ENCODE measurements at places on chromosomes 12 and 14. TPM values are rescaled to one million over a fixed set of nuclear protein-coding genes. Genes with fewer than 3 reads are reported as not detected.

The WSCD2 gene
- total RNA-seq = under 0.01 TPM

The SSPN gene
- total RNA-seq = 0.33 TPM

GRCh38 chr12:2256453-2256852, 203.7 kb downstream of the CACNA1C start:
- no peak for DNase-seq
- no peak overlapping the region for H3K4me3 ChIP-seq
- H3K27me3 ChIP-seq = no peaks in the 10 kb centered on the region
- no peaks in the 10 kb centered on the region for H3K4me1 ChIP-seq
- no peak overlapping the region for H3K27ac ChIP-seq

DNA sequence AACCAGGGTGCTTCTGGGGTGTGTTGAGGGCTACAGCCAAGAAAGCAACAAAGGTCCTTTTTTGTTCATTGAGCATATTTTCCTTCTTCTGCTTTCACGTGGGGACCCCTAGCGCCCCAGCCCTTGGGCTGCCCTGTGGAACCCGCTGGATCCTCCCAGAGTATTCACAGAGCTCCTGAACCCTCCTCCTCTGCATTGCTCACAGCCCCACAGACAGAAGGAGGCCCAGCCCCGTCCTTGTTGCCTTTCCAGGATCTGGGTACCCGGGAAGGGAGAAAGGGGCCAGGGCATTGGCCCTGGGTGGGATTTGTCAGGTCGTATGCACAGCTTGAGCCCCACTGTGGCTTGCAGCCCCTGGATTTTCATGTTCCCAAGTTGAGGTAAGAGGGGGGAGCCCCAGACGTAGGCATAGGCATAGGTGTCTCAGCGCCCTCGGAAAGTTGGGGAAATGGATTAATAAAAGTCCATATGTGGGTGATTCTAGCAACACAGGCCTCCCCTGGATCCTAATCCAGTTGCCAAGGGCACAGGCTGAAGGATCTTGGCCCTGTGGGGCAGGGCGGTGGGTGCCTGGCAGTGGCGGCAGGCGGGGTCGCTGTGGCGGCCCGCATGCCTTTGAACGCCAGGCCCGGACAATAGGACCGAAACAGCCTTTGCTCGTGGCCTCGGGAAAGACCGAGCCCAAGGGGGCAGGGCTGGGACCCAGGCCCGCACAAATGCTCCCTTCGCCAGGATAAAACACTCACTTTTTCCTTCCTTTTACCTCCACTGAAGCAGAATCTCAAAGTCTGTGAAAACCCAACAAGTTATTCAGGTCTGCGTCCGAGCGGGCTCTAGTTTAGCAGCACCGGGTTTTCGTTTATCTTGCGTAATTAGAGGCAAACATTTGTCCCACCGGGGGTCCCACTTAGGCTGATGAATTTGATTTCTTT, 3.0 kb upstream of the HOXC10 start:
- no peak for DNase-seq
- no peak overlapping the region for H3K4me3 ChIP-seq
- peaks cover 3% of the 10 kb centered on the region for H3K4me1 ChIP-seq

- H3K4me1 ChIP-seq = peaks cover 8% of the 10 kb centered on the region
- DNase-seq = no peak
- H3K27ac ChIP-seq = no peak overlapping the region
- H3K36me3 ChIP-seq = no peaks in the 10 kb centered on the region
Observed at GRCh38 chr12:115455268-115455681, 771.3 kb upstream of the TBX3 start.

DNA sequence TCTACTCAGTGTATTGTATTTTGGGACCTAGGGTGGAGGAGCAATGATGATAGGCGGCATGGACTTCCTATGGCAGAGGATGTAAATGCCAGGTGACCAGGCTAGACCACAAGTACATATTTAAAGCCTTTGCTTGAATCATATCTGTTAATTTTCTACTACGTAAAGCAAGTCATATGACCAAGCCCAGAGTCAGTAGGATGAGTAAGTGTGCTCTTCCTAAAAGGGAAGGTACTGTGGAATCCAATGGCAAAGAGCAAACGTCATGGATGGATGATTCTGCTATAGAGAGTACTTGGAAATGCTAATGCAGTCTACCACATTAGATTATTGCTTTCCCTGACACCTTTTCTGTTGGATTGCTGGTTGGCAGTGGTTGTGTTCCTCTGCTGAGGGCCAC, 16.8 kb downstream of the GPATCH2L start:
- H3K4me1 ChIP-seq = no peaks in the 10 kb centered on the region
- H3K27me3 ChIP-seq = no peaks in the 10 kb centered on the region
- no peak for DNase-seq
- H3K4me3 ChIP-seq = no peak overlapping the region
- H3K36me3 ChIP-seq = peaks cover 29% of the 10 kb centered on the region

DNA sequence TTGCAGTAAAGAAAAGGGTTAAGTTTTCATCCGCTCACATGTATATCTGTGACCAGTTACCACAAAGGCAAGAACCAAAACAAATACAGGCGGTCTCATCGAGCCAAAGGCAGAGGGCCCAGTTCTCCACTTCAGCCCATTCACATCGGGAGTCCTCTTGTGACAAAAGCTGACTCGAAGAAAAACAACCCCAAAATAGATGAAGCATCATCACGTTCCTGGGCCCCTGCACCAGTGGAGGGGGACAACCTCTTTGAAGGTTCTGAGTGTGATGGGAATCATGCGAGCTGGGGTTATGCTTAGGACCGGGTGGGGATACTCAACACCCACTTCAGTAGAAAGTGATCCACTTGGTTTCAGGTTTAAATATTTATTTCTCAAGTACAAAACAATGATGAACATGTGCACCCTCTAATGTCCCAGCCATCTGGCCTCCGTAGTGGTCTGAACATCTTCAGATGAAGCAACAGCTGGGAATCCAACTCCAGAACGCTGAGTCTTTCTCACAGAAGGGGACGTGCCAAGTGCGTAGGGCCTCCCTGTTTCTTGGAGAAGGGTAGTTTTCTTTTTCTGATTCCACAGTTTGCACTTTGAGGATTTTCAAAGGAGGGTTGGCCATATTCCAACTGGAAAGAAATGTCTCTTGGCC, 8.4 kb downstream of the GSC start:
- H3K27me3 ChIP-seq = no peaks in the 10 kb centered on the region
- no peak overlapping the region for H3K27ac ChIP-seq
- no peaks in the 10 kb centered on the region for H3K4me1 ChIP-seq
- no peak for DNase-seq
- H3K36me3 ChIP-seq = no peaks in the 10 kb centered on the region

Data from liver (tissue), 10 donors.